ENCODE measurements at places on chromosomes 16 and 17.

- DNase-seq: no peak
These were observed 116.1 kb upstream of the IRX6 start for GRCh38 chr16:55207693-55208428.

- DNase-seq: no peak
These were observed 11.4 kb upstream of the PLK1 start for GRCh38 chr16:23667355-23667659.

DNA sequence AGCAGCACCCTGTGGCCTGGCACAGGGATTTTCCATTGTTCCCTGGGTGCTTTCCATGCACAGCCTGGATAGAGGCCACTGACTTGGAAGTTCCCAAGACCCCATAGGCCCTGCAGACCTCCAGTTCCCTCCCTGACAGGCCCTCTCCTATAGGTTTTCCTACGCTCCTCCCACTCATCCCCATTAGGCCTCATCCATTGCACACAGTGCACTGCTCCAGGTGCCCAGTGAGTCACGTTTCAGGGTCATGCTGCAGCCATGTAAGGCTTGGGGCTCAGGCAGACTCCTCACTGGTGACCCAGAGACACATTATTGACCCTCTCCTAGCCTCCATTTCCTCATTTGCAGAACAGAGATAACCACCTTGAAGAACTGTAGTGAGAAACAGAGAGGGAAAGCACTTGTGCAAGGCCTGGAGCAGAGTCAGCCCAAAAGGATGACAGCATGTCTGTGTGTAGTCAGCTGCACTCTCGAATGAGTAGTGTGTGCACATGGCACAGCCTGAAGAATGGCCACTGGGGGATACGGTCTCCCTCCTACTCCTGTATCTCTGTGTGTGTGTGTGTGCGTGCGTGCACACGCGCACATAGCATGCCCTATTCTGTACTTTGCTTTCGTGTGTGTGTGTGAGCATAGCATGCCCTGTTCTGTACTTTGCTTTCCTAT, 26.8 kb downstream of the DRC3 start:
- DNase-seq: no peak

- no peak for DNase-seq
These were observed 3.3 kb upstream of the CBLN1 start for GRCh38 chr16:49284962-49285361.

- DNase-seq: no peak
These were observed 2.1 kb downstream of the ARHGAP23 start for GRCh38 chr17:38430316-38430715.

DNA sequence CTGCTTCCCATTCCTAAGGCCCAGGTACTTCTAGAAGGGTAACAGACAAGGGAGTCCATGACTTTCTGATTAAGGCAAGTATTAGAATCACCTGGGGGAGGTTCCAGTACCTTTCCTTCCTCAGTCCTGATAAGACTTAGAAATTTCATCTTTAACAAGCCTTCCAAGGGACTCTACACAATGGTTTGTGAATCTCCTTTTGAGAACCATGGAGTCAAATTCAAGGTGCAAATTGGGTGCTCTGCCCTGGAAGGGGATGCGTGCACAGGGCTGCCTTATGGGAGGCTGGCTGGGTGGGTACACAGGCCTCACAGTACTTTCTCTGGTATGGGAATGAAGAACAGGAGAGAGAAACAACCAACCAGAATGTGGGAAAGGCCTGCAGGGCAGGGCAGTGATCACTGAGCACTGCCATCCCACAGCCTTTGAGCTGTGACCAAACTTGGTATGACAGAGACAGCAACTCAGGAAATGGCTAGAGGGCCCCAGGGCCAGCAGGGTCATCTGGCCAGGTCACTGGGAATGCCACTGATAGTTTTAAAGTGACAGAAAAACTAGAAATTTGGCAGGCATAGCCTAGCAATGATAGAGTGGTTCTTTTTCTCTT, 3.6 kb upstream of the TMIGD1 start:
- no peak for DNase-seq

DNA sequence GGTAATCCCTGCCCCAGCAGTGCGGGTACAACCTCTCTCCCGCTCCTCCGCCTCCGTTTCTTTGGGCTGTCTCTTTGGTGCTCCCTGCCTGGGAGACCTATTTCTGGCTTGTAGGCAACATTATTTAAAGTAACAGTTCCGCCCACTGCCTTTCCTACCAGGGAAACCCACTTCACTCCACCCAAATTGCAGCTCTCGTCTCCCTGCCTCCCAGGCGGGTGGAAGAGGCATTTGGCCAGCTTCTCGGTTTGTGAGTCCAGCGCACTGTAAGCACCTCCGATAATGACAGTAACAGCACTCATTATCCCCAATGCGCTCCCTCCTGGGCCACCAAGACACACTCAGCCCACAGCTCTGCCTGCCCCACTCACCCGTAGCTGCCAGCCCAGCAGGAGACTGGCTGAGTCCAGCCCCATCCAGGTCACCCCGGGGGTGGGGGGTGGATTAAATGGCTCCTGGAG, 165.1 kb upstream of the CDC42EP4 start:
- peak; percentile 50 for DNase-seq

- DNase-seq: no peak
These were observed 1.9 kb downstream of the RUNDC1 start for GRCh38 chr17:42982266-42982665.

All from NCI-H510A treated with DMSO at 0.1 percent for 48 hours (cell line).